Heart right ventricle (tissue), 16 donors: ENCODE measurements at places on chromosomes 13 and 19.

GRCh38 chr13:23934520-23934919 lies 37.2 kb upstream of the C1QTNF9B start:
- no peak for DNase-seq

GRCh38 chr13:87981416-87981815 lies 310.2 kb downstream of the SLITRK5 start:
- no peak for DNase-seq

- no peak for DNase-seq
Observed at GRCh38 chr13:33711436-33711835, 106.5 kb upstream of the RFC3 start.

DNA sequence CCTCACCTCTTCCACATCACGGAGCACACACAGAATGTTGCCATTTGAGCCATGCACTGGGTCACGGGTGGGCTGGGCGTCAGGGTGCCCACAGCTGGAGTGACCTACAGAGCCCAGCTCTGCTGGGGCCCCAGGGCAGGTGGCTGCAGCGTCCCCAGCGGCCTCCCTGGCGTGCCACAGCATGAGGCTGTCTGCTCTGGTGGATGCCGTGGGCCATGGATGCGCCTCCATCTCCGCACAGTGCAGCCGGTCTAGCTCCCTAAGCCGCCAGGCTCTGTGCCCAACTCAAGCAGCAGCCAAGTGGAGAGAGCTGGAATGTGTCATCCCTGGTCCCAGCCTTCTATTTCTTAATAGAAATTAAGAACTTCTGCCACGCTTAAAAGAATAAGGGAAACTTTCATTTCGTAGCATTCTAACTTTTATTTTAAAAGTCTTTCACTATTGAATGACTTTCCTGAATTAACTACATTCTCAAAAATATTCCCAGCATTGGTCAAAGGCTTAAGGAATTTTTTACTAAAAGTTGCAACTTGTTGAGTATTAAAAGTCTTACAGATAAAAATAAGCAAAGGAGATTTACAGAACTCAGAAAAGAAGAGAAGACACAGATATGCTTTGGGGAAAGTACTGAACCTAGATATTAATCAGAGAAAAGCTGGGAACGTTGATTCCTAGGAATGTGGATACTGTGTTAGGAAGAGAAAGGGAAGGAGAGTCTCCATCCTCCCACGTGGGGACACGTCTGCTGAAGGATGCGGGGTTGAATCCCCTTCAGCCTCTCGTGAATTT lies 59.3 kb downstream of the ATP11A start:
- DNase-seq: no peak

- DNase-seq: no peak
Observed at GRCh38 chr19:51026554-51026831, at the start of gene KLK11. Gene KLK11 (minus strand): TSS chr19:51026616. CDS start chr19:51025631, 985 bp downstream.
